AG08395 (cell line): ENCODE measurements at places on chromosomes 3 and 15.

GRCh38 chr3:33751336-33751735 lies 33.3 kb upstream of the CLASP2 start:
- no peak for DNase-seq

DNA sequence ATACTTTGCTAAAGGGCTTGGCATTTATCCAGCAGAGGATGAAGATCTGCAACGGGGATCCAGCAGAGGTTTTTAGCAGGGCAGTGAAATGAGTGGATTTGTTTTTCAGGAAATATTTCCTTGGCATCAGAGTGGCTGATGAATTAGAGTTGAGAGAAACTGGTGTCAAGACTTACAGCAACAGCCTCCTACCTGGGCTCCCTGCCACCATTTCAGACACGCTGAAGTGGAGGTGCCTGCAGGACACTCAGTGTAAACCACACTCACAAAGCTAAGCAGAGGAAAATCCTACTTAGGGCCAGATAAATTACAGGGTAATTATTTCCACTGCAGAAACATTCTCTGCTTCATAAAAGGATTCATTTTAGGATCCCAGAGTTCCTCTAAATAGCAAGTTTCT lies 519.7 kb downstream of the FGF12 start:
- DNase-seq, result no peak

- DNase-seq, result no peak
Measured at GRCh38 chr3:160757233-160758106, 1.4 kb downstream of the PPM1L start.

- peak; percentile 99 for DNase-seq
Measured at GRCh38 chr15:82540055-82540983, at the start of gene RPS17. Gene RPS17 (minus strand): TSS chr15:82540457. CDS start chr15:82540428, 29 bp downstream.

- DNase-seq, result no peak
Measured at GRCh38 chr15:58287891-58288290, 143.9 kb upstream of the LIPC start.

DNA sequence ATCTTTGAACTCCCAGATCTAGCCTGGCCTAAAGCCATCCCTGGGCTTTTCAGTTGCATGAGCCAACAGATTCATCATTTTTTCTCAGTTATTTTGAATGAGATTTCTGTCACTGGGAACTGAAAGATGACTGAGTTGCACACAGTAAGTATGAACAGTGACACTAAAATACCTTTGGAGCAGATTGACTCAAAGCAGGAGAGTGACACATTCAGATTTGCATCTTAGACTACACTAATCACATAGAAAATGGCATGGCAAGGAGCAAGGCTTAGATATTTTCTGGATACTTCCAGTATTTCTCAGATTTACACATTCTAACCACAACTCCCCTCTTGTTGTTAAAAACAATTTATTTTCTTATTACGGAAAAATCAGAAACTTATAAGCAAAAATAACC lies 32.8 kb downstream of the SEC62 start:
- DNase-seq, result no peak
